Activated CD4-positive, alpha-beta T cell treated with anti-CD3 and anti-CD28 coated beads for 36 hours (primary cell): ENCODE measurements at places on chromosomes 11 and 22. TPM values are rescaled to one million over a fixed set of nuclear protein-coding genes. Genes with fewer than 3 reads are reported as not detected.

GRCh38 chr11:4491878-4492606 lies 9.6 kb downstream of the OR52K1 start:
- peaks cover 14% of the 10 kb centered on the region for H3K27me3 ChIP-seq
- peaks cover 10% of the 10 kb centered on the region for H3K4me1 ChIP-seq
- H3K27ac ChIP-seq = no peak overlapping the region
- no peak for DNase-seq

GRCh38 chr11:117819096-117820040 lies 5.2 kb downstream of the FXYD2 start:
- peaks cover 70% of the 10 kb centered on the region for H3K4me1 ChIP-seq
- DNase-seq = peak; percentile 46
- H3K36me3 ChIP-seq = no peaks in the 10 kb centered on the region
- no peak overlapping the region for H3K4me3 ChIP-seq

GRCh38 chr11:95065336-95065735 lies 1.4 kb upstream of the SRSF8 start:
- H3K4me3 ChIP-seq = no peak overlapping the region
- no peak for DNase-seq
- peaks cover 5% of the 10 kb centered on the region for H3K27me3 ChIP-seq
- no peak overlapping the region for H3K27ac ChIP-seq

DNA sequence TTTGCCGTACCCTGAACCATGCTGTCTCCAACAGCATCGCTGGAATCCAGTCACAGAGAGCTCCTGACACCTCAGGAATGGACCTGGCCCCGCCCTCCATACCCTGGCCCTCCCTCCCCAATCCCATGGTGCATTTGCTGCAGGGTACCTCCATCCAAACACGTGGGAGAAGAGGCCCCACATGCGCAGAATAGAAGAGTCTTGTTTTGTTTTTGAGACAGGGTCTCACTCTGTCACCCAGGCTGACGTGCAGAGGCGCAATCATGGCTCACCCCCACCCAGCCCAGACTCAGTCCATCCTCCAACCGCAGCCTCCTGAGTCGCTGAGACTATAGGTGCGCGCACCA lies 2.3 kb upstream of the PNPLA2 start:
- no peaks in the 10 kb centered on the region for H3K27me3 ChIP-seq
- peaks cover 23% of the 10 kb centered on the region for H3K4me1 ChIP-seq
- DNase-seq = no peak
- no peak overlapping the region for H3K4me3 ChIP-seq
- peaks cover 20% of the 10 kb centered on the region for H3K36me3 ChIP-seq

- peak; percentile 56 for DNase-seq
- H3K4me3 ChIP-seq = no peak overlapping the region
- H3K4me1 ChIP-seq = peaks cover 4% of the 10 kb centered on the region
Observed at GRCh38 chr11:27720277-27720830, 20.1 kb upstream of the BDNF start.

GRCh38 chr22:23404689-23405365 lies 175.3 kb downstream of the IGLL1 start:
- DNase-seq = peak; percentile 41
- H3K4me1 ChIP-seq = no peaks in the 10 kb centered on the region
- H3K27me3 ChIP-seq = no peaks in the 10 kb centered on the region
- no peak overlapping the region for H3K4me3 ChIP-seq

The KDELR3 gene
- 1.1 TPM for total RNA-seq

The OR52A1 gene
- not detected for total RNA-seq

The LAYN gene
- total RNA-seq = 5.5 TPM
